ENCODE measurements at places on chromosomes 2 and 18.

GRCh38 chr2:5798084-5798483 lies 105.9 kb downstream of the SOX11 start:
- DNase-seq: no peak

DNA sequence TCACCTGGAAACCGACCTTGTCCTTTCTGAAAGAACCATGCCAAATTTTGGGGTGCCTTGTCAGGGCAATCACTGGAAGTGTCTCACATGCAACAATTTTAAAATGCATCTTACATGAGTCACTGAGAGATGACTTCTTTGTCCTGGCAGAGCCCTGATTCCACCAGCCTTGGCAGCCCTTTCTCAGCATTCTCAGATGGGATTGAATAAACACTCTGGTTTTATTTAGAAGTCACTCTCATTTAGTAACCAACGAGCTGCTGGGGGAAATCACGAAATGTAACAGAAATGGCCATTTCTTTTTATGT lies 3.8 kb upstream of the ATP8B1 start:
- peak; percentile 85 for DNase-seq

DNA sequence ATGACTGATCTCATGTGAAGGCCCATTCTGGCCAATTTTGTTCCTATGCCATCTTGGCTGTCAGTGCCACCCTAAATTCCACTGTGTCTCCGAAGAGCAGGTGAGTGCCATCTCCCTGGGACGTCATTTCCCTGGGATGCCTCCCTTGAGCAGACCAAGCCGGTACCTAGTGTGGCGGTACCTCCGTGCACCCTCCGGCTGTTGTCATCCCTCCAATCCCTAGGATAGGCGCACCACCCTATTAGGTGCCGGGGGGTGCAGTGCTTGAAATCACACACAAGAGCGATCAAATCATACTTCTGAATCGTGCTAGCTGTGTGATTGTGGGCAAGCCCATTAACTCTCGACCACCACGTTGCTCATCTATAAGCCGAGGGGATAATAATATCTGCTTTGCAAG lies 81.8 kb upstream of the GLI2 start:
- no peak for DNase-seq

GRCh38 chr2:121722479-121722878 lies 14.2 kb downstream of the NIFK start:
- DNase-seq: peak; percentile 58

- no peak for DNase-seq
Measured at GRCh38 chr18:58045242-58046092, 1.4 kb downstream of the NEDD4L start.

DNA sequence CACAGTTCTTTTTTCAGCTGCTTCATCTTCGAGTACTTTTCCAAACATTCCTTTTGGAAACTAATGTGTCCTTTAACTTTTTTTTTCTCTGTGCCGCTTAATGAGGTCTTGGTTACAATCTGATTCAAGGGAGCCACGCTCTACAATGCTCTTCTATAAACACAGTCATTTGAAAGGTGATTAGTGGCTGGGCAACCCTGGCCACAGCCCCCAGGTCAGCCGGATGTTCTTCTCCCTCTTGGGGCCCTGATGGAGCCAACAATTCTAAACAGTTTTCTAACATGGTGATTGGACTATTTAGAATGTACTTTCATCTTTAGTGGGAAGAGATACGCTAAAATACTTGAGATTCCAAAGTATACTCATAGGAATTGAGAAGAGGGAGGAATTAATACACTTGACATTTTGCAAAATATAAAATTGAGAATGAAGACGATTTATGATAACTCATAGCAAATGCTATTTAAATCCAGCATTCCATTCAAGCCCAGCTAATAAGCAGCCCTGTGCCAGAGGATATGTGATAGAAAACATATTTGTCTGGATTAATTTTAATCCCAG lies 83.7 kb upstream of the MBOAT2 start:
- peak; percentile 40 for DNase-seq

DNA sequence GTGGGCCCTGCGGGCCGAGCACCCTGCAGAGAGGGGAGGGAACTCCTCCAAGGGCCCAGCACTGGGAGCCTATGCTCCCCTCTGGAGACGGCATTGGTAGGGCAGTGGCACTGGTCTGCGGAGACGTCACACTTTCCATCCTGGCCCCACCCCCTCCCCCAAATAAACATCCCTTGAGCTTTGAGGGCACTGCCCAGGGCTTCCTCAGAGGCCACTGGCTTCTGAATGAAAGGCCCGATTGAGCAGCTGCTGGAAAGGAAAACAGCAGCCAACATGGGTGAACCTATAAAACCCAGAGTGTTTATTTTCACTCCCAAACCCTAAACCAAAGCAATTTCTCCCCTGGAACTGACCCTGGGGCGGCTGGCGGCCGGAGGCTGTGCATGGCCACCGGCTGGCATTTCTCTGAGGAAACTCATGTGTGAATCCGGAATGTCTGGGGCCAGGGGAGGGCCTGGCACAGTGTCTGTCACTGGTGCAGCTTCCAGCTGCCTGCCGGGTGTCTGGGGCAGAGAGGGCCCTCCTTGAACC lies 138.9 kb downstream of the DYSF start:
- DNase-seq: peak; percentile 75

DNA sequence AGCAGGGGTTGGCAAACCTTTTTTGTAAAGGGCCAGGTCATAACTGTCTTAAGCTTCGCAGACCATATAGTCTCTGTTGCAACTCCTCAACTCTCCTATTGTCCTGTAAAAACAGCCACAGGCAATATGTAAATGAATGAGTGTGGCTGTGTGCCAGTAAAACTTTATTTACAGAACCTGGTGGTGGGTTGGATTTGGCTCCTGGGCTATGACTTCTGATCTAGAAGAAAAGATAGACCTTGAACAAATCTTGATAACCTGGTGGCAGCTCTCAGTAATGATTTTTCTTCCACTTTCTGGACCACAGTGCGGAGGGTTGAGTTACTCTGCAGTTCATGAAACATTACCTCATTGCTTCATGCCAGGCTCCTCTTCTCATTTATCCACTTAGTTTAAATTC lies 139.3 kb downstream of the MYCN start:
- no peak for DNase-seq

DNA sequence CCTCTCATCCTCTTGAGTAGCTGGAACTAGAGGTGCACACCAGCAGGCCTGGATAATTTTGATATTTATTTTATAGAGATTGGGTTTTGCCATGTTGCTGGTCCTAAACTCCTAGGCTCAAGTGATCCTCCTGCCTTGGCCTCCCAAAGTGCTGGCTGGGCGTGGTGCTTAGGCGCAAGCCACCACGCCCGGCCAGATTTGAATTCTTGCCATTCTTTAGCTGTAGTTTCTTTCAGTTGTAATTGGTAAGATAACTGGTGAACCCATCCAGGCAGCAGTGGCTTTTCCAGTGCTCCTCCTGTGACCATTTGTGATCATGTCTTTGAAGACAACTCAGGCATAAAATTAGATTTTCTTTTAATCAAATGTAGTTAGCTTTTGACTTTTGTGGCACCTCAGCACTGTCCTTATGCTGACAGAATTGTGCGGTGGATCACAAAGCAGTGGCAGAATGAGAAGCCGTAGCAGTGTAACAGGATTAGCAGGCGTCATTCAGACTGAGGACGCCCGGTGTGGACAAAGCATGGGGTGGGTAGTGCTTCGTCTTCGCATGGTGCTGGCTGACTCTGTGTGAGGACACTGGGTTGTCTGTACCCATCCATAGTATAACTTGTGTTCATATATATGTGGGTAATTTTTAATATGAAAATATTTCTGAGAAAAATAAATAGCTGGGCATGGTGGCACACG lies 30.0 kb upstream of the TOGARAM2 start:
- no peak for DNase-seq

GRCh38 chr2:71548646-71549425 lies 95.5 kb downstream of the DYSF start:
- peak; percentile 59 for DNase-seq

GRCh38 chr2:233336541-233336940 lies 17.8 kb upstream of the DGKD start:
- no peak for DNase-seq

DNA sequence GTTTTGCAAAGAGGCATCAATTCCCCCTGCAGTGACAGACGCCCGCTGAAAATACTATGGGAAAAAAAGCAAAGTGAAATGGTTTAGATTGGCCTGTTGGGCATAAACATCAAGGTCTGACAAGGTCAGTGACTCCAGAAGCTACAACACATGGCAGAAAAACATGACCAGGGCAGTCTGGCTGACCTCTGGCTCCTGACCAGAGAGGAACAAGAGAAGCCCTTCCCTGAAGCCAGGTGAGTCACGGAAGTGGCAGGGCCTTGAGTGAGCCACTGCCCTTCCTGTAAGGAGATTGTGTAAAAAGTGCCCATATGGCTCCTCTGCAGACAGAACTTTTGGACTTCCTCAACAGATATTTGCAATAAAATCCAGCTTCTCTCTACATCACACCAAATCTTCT lies 72.0 kb downstream of the DNER start:
- peak; percentile 88 for DNase-seq

GRCh38 chr18:14962626-14963025 lies 214.7 kb downstream of the ANKRD30B start:
- no peak for DNase-seq

DNA sequence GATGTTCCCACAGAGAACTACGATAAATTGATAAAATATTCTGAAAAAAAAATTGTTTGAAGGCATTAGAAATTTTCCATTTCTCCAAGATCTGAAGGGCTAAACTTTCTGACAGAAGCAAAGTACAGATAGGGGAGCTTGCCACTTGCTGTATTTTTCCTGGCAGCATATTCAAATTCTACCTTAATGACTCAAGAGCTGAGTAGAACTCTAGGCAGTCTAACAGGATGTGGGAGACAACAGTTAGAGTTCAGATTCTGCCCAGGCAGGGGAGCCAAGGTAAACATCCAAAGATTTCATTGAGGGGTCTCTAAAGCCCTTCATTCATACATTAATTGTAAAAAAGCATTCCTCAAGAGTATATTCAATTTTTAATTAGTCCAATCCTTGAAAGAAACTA lies 46.0 kb upstream of the RIT2 start:
- peak; percentile 25 for DNase-seq

GRCh38 chr2:17780546-17780945 lies 26.6 kb downstream of the GEN1 start:
- DNase-seq: no peak

DNA sequence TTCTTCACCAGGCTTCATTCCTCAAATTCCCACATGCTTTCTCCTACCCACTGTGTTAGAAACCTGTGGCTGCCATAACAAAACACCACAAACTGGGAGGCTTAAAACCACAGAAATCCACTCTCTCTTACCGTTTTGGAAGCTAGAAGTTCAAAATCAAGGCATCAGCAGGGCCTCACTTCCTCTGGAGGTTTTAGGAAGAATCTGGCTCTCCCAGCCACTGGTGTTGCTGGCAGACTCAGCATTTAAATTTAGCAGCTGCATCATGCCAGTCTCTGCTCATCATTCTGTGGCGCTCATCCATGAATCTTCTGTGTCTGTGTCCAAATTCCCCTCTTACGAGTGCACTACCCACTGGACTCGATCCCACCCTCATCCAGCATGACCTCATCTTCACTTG lies 248.5 kb downstream of the ZNF516 start:
- DNase-seq: peak; percentile 19

GRCh38 chr2:20556756-20557155 lies 94.1 kb downstream of the HS1BP3 start:
- no peak for DNase-seq

DNA sequence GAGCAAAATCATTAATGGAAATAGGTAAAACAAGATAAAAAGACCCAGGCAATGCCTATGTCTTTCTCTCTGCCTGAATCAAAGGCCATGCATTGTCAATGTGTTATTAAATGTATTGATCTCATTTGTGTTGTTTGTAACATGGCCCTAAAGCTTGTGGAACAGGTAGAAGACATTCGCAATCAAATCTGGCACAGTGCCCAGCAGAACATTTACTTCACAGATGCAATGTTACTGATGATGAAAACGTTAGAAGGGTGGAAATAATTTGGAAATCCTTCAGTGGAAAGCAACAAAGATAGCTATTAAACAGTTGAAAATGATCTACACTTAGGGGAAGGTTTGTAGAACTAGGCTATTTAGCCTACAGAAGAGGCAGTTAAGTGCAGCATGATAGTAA lies 368.2 kb downstream of the EPHA4 start:
- no peak for DNase-seq

GRCh38 chr2:77977471-77978063 lies 455.4 kb upstream of the LRRTM4 start:
- no peak for DNase-seq

- DNase-seq: no peak
Measured at GRCh38 chr2:19754907-19755306, 146.9 kb downstream of the TTC32 start.

- DNase-seq: no peak
Measured at GRCh38 chr2:217835931-217836891, 166.6 kb downstream of the TNS1 start.

DNA sequence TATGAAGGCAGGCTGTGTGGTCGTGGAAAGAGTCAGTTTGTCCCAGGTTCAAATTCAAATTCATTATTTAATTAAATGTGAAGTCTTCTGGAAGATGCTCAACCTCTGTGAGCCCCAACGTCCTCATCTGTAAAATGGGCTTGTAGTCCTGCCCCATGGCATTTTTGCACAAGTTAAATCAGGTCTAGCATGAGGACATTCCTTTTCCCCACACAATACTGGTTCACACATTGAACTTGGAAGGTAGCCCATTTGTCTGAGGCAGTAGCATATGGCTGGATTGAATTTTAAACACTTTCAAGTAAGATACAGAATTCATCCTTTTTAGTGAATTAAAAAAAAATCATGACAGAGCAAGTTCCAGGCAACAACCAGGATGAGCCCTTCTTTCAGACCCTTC lies 665.4 kb upstream of the HS6ST1 start:
- DNase-seq: no peak
